T-cell (primary cell): ENCODE measurements at places on chromosomes 13 and 19. TPM values are rescaled to one million over a fixed set of nuclear protein-coding genes. Genes with fewer than 3 reads are reported as not detected.
A peak's percentile ranks its signal among the peaks of the same experiment; 100 is the strongest.

GRCh38 chr13:108895220-108895704 lies 265.9 kb downstream of the MYO16 start:
- no peak for DNase-seq

The FAM216B gene
- total RNA-seq = not detected

GRCh38 chr19:31629579-31630363 lies 280.5 kb upstream of the TSHZ3 start:
- no peak for DNase-seq

GRCh38 chr13:46605076-46605824 lies 52.3 kb downstream of the LRCH1 start:
- no peak for DNase-seq

DNA sequence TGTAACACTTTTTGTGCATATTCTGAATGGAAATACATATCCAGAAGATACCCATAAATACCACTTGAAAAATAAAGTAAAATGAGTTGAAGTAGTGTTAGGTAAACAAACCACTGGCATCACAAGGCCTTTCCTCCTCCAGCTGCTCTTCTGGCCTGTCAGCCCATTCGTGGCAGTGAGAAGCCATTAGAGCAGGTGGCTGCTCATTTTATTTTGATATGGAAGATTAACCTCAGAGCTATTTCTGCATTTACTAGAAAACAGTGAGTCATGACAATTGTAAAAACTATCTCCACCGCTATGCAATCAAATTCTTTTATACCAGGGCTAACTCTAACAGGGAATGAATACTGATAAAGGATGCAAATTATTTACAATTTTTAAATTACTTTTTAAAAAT lies 2898.1 kb downstream of the PCDH9 start:
- DNase-seq = no peak

- no peak for DNase-seq
These were observed 207.9 kb upstream of the MAB21L1 start for GRCh38 chr13:35684432-35684831.

The LSM7 gene
- 107 TPM for total RNA-seq

The JAK3 gene
- 127 TPM for total RNA-seq

DNA sequence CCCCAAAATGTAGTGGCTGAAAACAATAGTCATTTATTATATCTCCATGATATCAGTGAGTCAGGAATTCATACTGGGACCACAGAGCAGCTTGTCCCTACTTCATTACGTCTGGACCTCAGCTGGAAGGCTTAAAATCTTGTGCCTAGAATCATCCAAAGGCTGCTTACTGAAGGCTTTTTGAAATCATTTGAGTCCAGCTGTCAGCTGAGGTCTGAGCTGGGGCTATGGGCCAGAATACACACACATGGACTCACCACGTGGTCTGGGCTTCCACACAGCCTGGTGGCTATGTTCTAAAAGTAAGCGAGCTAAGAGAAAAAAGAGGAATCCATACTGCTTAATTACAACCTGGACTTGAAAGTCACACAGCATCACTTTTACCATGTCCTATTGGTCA lies 209.2 kb downstream of the KCTD12 start:
- no peak for DNase-seq

The MEDAG gene
- not detected for total RNA-seq

DNA sequence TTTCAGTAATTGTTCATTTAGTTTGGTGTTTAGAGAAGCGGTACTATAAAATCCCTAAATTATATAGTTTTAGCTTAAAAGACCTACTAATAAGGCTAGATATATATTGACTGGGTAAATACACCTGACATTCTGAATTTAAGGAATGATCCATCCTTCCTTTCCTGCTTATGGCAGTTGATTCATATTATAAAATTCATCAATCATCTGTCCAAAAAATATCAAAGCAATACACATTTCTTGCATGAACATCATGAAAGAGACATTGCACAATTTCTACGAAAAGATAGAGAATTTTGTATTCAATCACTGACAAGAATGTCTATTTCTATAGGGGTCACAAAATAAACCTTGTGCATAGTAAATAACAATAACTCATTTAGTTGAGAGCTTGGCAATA lies 514.9 kb downstream of the SLITRK6 start:
- no peak for DNase-seq

GRCh38 chr13:75656425-75656989 lies 20.4 kb downstream of the LMO7 start:
- no peak for DNase-seq

DNA sequence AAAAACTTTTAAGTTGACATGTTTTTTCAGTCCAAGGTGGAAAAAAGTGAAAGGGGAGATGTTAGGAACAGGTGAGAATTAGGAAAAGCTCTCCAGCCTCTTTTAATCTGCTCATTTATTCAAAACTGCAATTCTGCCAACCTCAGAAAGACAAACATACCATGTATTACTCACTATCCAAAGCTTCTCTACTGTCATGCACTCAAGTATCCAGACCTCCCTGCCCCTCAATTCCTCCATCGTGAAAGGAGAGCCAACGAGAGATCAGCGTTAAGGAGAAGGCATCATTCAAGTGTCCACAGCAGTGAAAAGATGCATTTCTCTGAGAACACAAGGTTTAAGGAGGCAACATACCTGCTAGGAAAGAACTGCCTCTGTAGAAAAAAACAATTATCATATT lies 24.5 kb downstream of the DIAPH3 start:
- no peak for DNase-seq

The LRCH1 gene
- total RNA-seq = 17.4 TPM

The DIAPH3 gene
- total RNA-seq = 0.35 TPM

DNA sequence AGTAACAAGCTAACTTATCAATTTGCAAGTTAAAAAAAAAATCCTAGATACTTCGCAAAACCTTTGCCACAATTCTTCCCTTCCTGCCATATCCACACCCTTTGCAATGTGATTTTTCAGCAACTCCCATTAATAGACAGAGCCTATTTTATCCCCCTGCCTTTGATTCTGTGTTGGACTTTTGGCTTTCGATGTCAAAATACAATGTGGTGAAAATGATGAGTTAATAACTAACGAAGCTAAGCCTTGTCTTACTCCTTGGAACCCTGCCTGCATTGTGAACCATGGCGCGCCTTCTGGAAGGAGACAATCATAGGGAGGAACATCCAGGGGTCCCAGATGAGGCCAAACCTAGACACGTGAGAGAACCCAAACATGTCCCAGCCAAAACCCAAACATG lies 6.4 kb downstream of the CYP4F2 start:
- DNase-seq = no peak

The CD177 gene
- total RNA-seq = not detected

The ZNF358 gene
- 7.8 TPM for total RNA-seq

DNA sequence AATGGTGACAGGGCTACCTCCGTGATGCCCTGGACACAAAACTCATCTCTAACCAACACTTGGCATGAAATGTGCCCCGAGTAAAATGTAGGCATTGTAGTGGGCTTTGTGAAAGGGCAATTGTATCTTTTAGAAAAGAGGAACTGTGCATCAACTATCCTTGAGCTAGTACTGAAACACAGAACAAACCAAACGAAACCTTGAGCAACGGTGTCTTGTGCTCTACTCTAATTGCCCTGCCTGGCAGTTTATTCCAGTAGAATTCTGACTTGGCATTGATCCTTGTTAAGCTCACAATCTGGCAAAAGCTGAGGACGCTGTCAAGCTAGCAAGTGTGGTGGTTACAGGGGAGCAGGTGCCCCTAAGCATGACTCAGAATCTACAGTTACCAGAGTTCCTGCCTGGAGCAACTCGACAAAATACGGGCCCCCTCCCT lies 707.1 kb upstream of the SPRY2 start:
- no peak for DNase-seq

DNA sequence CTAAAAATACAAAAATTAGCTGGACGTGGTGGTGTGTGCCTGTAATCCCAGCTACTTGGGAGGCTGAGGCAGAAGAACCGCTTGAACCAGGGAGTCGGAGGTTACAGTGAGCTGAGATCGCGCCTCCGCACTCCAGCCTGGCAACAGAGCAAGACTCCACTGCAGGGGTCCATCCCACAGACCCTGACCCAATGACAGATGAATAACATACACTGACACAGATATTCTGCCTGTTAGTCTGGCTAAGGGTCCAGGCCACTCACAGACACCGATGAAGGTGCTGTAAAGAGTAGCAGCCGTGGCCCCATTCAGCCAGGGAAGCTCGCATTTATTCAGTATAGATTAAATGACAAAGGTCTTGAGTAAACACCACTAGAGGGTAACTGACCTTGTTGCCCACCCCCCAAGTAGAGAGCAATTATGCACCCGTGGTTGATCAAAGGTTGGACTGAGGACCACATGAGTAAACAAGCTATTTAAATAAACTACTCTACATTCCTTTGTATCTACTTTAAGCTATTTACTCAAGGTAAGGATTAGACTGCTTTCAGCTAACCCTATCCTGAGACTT lies 8.5 kb upstream of the CRYL1 start:
- DNase-seq = no peak

The PSG7 gene
- total RNA-seq = not detected

DNA sequence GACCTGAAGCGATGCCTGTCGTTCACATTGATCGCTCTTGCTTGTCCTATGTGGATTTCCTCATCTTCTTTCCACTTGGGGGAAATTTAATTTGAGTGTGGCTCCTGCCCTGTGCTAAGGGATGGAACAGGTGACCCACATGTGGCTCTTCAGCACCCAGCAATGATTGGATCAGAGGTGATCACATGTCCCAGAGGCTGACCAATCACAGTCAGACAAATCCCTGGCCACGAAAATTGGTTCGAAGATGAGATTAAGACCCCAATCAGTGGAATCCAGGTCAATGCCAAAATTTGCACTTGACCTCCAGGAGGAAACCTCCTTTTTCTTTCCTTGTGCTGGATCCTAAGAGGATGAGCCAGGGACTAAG lies 23.7 kb downstream of the AMER2 start:
- no peak for DNase-seq

The CEACAM7 gene
- not detected for total RNA-seq

GRCh38 chr19:49117677-49118564 lies 1.0 kb downstream of the C19orf73 start:
- no peak for DNase-seq

GRCh38 chr13:78238911-78239310 lies 320.3 kb upstream of the EDNRB start:
- no peak for DNase-seq

GRCh38 chr13:68897331-68897928 lies 1210.2 kb upstream of the ATXN8OS start:
- no peak for DNase-seq

- no peak for DNase-seq
These were observed 21.1 kb upstream of the NPAS1 start for GRCh38 chr19:46998445-46999125.

DNA sequence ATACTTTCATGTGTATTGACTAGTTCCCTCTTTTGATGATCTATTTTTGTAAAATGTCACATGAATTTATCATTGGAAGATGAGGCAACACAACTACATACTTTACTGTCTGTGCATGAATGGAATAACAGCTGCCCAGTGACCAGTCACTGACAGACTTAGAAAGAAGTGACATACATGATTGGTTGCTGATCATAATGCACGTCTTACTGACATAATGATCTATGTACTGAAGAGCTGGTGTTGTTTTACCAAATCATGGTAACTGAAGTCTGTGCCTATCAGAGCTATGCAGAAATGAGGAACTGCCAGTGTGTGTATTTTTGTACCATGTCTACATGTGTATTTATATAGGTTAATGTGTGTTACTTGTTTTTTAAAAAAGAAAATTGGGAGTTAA lies 26.5 kb downstream of the GPR18 start:
- no peak for DNase-seq

- peak; percentile 91 for DNase-seq
These were observed 73.4 kb downstream of the RYR1 start for GRCh38 chr19:38506723-38507550.

The CNMD gene
- total RNA-seq = not detected

- DNase-seq = no peak
These were observed 733 bp upstream of the ENOX1 start for GRCh38 chr13:43787518-43787891.

The SPINT2 gene
- total RNA-seq = 30.3 TPM

DNA sequence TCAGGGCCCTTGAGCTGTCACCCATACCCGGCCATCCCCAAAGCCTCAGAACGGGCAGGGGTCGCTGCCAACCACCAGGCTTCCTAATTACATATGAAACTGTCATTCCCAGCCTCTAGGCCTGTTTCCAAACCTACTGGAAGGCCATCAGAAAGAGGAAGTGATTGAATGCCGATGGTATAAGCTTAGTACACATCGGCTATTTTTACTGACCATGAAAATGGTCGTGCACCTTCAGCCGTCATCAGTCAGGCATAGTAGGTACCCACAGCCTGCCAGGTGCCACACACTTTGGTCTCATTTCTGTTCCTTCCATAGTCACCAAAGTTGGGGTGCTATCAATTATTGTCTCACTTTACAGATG lies 10.2 kb downstream of the KRI1 start:
- no peak for DNase-seq

DNA sequence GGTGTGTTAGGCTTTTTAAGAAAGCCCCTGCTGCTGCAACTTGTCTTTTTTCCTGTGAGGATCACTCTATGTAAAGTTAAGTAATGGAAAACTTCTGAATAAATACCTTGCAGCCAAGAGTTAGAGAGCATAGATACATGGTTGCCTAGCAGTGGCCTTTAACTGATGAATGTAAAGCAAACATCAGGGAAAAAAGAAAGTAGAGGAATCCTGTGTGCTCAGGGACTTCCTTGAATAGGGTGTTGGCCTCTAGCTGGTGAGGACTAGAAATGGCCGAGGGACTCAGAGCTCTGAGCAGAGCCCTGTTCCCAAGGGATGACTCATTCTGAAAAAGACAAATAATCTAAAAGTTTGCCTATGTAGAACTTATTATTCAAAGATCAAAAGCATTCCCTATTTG lies 135.7 kb downstream of the MIPEP start:
- DNase-seq = no peak

DNA sequence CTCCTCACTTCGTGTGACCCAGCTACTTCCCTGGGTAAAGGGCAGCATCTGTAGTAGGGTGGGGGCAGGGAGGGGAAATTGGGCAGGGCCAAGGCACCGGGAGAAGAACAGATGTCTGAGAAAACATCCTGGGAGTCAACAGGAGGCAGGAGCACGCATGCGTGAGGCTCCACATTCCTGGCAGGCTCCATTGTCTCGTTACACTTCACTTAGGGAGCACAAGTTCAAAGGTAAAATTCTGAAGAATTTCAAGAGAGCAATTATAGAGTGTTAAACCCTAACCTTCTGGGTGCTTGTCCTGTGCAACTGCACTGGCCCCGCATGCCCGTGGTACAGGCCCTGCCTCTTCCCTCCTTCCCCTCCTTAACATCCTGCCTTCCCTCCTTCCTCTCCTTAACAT lies 79.6 kb upstream of the POMP start:
- DNase-seq = no peak

DNA sequence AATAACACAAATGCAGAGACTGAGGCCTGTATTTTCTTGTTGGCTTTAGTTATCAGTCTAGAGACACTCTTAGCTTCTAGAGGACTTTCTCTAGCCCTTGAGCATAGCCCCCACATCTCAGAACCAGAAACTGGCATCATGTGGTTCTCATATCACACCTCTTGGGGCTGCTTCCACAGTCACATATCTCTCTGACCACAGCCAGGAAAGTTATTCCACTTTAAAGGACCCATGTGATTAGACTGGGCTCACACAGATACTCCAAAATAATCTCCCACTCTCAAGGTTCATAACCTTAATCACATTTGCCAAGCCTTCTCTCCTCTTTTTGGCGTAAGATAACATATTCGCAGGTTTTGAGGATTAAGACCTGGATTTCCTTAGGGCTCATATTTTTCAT lies 846.9 kb upstream of the MIR17HG start:
- no peak for DNase-seq

GRCh38 chr13:45747071-45747470 lies 45.0 kb downstream of the CBY2 start:
- no peak for DNase-seq

The MYDGF gene
- 42.5 TPM for total RNA-seq

GRCh38 chr19:32339988-32340874 lies 5.2 kb upstream of the ZNF507 start:
- peak; percentile 21 for DNase-seq

- DNase-seq = no peak
These were observed 1.9 kb downstream of the ZNF606 start for GRCh38 chr19:58000677-58001076.
